ENCODE measurements at places on chromosomes 1 and 21. TPM values are rescaled to one million over a fixed set of nuclear protein-coding genes. Genes with fewer than 3 reads are reported as not detected.

GRCh38 chr1:55402671-55403464 is 187.7 kb upstream of the USP24 start:
- no peak for DNase-seq

GRCh38 chr1:60936591-60937342 is 145.6 kb upstream of the NFIA start:
- DNase-seq = no peak

DNA sequence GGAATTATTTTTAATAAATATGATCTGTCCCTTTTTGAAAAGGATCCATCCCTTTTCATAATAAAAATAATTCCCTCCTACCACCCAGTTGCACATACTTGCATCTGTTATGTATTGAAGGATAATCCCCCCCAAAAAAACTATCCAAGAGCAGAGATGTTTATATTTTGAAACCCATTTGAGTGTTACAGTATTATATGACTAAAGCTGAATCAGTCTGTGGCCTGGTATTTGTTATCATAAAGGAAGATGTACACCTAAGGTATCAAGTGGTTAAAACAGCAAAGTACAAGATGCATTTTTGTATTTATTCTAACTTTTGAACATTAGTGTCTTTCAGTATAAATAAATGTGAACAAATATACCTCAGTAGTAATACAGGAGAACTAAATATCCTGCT is 12.7 kb upstream of the TGFB2 start:
- no peak for DNase-seq

DNA sequence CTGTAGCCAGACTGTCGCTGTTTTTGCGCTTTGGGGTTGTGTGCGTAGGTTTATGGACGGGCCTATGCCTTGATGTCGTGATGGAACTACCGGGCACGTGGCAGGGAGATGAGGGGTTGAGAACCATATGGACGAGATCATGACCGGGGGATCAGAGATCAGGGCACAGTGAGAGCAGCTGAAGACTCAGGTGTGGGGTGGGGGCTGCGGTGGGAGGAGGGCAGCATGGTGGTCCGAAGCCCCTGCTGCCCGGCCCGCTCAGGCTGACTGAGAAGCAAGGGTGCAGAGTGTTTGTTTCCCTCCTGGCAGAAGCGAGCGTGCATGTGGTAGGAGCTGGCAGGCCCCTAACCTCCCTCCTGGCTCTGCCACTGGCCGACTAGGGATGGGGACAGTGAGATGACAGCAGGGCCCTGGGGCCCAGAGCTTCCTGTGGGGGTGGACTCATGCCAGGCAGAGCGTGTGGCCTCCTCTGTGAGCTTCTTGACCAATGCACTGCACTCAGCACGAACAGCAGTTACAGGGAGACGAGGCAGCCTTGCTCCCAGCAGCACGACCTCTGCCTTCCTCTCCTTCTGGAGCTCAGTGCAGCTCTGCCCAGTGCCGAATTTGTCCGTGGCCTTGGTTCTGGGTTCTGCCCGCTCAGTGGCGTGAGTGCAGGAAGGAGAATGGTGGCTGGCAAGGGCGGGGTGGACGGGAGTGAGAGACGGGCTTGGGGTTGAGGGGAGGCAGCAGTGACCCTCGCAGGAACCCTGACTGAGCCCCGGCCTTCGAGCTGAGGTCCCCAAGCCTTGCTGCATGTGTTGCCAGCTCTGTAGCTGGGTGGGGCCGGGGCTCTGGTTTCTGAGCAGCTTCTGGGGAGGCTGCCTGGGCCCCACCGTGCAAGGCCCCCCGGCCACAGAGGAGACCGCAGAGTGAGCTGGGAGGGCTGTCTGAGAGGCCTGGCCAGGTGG is 22.2 kb upstream of the LRRC3 start:
- no peak for DNase-seq

- DNase-seq = no peak
Observed at GRCh38 chr1:13699510-13699909, 478 bp upstream of the PRDM2 start.

- no peak for DNase-seq
Observed at GRCh38 chr1:245880754-245881403, 626.2 kb downstream of the SMYD3 start.

DNA sequence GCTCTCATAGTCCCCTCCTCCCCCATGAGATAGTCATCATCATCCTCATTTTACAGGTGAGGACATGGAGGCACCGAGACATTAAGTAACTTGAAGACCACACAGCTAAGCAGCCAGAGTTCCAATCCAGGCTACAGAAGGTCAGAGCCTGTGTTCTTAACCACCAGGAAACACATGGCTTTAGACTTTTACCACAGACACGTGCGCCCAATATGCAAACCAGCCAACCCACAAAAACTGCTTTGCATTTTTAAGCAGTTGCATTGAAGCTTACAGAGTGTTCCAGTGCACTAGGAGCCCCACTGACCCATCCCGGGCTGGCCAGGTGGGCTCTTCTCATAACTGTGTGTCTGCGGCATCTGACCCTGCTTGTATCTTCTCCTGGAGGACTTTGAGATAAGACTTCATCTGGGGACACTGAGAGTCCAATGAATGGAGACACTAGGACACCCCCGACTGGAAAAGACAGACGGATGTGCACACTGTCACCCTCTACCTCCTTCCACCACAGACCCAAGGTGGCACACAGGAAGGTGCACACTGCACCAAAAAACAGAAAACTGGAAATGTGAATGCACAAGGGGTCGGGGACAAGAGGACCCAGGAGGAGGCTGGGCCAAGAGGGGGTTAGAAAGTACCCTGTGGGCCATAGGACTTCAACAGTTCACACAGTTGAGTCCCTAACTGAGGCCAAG is 56.4 kb downstream of the ETS2 start:
- DNase-seq = peak; percentile 91

DNA sequence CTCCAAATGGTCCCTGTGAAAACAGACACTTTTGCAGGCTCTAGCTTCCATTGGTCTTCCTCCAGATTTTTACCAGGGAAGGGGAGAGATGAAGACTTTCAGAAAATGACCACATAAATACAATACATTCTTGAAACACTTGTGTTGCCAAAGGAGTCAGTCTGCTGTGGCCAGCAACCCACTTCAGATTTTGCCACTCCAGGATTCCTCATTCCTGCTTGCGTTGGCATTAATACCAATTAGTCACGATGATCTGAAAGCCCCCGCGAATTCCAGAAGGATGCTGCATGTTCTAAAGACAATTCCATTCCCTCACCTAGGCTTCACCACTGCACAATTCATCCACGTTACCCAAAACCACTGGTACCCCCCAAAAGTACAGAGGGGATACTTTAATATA is 7.9 kb upstream of the BACE2 start:
- no peak for DNase-seq

DNA sequence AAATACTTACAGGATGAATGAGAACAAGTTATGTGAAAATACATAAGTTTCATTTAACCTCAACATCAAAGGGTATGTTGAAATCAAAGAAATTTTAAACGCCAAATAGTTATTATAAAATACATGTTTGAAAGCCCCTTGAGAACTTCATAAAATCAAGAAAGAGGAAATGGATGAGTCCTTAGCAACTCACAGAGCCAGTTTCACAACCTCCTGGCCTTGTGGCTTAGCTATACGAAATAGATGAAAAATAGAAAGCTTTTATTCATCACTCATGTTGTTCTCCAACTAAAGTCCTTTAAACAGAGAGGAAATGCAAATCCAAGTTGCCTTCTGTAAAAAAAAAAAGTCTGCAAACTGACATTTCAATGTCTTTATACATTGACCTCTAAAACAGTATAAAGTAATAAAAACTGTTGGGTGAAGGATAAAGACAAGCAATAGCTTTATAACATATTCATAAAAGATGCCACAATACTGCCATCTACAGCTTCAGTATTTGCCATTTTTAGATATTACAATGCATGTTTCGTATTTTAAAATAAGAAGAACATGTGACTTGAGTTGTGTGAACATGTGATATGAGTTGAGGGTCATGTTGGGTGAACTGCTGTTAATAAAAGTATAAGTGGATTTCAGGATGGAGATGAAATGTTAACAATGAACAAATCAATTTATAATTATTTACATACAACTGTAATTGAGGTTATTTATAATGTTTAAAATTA is 847.8 kb downstream of the MRPL39 start:
- DNase-seq = no peak

DNA sequence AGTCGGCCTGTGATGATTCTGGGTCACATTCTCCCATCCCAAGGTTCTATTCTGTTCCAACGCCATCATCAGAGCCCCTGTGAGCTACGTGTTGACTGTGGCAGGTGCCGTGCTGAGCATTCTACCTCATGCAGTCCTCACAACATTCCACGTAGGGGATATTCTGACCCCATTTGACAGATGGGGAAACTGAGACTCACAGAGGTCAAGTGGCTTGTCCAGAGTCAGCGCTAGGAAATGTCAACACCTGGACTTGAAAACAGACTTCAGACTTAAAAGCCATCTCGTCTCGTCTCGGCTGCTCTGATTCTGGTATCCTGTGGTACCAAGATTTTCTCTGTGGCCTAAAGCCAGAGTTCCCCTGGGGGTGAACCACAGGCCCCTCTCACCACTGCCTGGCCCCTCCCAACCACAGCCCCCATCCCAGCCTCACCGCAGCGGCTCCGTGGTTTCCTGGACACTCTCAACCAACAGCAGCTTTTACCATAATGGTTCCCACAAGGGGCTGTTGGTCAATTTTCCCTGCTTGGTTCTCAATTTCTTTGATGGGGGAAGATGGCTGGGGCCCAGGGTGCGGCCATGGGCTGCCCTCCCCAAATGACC is 39.6 kb downstream of the SDC3 start:
- DNase-seq = no peak

DNA sequence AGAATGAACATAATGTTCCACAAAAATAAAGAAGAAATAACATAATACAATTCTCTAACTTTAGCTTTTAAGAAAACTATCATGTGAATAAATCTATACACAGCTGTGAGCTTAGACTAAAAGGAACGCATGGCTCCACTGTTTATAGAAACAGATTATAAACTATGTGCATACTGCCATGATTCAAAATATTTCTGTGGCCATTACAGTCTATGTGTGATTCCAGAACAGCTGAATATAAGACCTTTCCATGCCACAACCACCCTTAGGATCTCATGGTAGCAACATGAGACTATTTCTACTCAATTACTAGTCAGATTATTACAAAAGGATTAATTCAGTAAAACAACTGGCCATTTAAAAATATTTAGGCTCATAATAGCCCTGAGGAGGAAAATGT is 3.9 kb downstream of the CHML start:
- DNase-seq = no peak

DNA sequence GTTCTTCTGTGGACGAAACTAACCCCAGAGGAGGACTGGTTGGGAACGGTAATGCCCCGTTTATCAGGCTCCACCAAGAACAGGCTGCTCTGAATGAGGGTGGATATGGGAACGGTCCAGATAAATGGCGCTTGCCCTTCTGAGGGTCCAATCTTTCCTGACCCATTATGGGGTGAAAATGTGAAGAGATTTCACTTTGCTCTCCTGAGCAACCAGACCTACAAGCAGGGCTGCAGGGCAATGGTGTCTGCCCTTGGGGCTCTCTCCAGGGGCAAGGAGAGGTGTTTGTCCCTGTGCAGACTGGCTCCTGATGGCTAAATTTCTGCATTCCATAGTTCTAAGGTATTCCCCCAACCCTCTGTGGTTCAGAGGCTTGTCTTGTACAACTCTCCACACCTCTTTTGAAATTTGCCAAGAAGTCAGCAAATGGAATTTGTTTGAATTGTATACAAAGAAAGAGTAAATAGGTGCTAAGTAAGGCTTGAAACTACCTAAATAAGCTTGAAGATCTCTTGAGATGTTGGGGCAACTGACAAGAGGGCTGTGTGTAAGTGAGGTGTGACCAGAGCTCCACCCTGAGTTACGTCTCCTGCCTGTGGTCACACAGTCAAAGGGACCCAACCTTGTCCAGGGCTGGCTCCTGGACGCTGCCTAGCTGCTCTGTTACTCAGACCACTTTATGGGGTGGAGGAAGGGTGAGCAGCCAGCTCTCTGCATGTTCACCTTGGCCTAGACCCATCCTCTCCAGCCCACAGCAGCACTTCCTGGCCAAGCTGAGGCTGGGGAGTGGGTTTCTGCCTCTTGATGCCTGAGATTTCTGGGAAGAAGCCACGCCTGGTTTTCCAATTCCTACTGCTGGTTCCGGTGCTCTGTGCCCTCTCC is 24.8 kb downstream of the SLC2A1 start:
- no peak for DNase-seq

APCS gene
- not detected for total RNA-seq

GRCh38 chr21:34693192-34693810 is 24.5 kb downstream of the CLIC6 start:
- peak; percentile 62 for DNase-seq

KLF17 gene
- total RNA-seq = not detected

GRCh38 chr1:92882819-92883218 is 51.0 kb downstream of the RPL5 start:
- DNase-seq = peak; percentile 68

DNA sequence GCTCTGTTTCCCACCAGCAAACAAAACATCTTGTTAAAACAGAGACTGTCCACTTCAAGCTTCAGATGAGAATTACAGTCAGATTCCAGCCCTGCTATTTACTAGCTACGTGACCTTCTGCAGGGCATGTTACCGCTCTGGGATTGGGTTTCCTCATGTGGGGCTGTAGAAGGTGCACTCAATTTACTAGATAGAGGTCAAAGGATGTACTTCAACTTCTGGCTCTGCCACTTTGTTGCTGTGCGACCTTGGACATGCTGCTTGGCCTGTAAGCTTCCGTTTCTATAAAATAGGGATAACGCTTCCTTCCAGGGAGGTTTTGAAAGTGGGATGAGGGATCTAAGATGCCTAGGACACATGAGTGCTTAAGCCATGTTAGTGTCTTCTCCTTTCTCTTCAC is 46.0 kb upstream of the LRIG2 start:
- DNase-seq = no peak

SPRR1A gene
- total RNA-seq = not detected

DNA sequence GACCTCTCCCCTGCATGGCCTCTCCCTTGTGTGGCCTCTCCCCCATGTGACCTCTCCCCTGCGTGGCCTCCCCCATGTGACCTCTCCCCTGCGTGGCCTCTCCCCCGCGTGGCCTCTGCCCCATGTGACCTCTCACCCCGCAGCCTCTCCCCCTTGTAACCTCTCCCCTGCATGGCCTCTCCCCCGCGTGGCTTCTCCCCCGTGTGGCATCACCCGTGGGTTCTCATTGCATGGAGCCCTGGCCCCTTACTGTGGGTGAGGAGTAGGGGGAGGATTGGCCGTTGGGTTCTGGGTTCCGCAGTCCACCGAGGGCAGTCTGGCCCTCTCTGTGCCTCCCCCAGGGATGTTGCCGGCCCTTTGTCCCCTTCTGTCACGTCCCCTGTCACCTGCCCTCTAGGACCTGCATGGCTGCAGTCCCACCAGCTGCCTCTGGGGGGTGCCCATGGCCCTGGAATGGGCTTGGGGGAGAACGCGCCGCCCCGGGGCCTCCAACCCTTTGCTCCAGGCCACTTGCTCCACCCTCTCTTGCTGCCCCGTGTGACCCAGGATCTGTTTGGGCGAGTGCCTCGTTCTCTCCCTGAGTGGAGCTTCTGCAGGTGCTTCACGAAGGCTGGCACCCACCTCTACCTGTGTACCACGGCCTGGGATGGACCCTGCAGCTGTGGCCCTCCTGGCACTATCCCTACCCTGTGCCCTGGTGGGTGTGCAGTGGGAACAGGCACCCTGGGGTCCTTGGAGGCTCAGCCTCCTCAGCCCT is 21.3 kb downstream of the RRP1 start:
- peak; percentile 83 for DNase-seq
